ENCODE measurements at places on chromosomes 4 and X.
A peak's percentile ranks its signal among the peaks of the same experiment; 100 is the strongest.

DNA sequence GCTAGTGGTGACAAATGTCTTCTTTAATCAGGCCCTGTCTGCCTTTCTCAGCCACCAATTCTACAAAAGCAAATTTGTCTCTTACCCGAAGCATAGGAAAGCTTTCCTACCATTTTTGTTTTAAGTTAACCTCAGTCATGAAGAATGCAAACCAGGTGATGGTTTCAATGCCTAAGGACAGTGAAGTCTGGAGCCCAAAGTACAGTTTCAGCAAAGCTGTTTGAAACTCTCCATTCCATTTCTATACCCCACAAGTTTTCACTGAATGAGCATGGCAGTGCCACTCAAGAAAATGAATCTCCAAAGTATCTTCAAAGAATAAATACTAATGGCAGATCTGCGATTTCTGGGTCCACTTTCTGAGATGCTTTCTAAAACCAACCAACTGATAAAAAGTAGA lies 23.9 kb downstream of the SRD5A3 start:
- no peak for DNase-seq

DNA sequence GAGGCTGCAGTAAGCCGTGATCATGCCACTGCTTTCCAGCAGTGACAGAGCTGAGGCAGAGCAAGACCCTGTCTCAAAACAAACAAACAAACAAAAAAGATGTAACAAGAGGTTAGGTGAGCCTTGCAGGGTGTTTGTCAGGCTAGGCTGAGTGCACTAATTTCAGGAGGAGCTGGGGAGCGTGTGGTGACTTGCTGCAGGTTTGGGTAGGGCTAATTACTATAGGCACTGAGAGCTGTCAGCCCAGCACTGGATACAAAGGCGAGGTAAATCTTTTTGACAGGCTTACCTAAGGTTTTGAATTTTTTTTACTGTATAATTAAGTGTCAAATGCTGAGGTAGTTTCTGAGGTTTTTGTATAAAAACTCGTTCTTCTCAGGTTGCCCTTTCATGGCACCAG lies 29.8 kb upstream of the SH3D19 start:
- DNase-seq: no peak

DNA sequence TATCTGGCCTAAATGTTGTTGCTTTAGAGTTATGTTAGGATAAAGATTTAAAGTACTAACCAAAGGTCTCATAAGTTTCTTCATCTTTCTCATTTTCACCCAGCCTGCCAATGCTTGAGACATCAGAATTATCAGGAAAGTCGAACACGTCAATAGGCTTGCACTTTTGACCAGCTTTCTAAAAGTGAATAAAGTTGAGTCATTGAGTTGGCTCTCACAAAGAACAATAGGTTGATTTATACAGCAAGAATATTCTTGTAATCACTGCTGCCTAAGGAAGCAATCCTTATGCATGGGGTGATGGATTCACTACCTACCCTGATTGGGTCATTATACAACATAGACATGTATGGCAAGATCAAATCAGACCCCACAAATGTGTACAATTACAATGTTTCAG lies 5.0 kb downstream of the CENPU start:
- no peak for DNase-seq

DNA sequence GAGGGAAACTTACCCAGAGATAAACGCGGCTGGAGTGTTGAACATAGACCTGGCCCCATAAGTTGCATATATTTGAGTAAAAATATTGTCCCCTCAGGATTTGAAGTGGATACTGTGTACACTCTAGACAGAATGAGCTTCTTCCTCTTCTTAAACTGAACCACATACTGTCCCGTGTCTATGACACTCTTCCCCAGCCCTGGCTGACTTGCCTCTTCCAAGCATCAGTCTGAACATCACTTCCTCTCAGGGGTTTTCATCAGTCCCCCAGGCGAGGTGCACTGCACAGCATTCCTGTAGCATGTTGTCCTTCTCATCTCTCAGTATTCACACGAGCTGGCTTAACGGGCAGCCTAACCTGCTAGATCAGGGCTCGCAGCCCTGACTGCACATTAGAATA lies 80.5 kb upstream of the TMEM150C start:
- no peak for DNase-seq

DNA sequence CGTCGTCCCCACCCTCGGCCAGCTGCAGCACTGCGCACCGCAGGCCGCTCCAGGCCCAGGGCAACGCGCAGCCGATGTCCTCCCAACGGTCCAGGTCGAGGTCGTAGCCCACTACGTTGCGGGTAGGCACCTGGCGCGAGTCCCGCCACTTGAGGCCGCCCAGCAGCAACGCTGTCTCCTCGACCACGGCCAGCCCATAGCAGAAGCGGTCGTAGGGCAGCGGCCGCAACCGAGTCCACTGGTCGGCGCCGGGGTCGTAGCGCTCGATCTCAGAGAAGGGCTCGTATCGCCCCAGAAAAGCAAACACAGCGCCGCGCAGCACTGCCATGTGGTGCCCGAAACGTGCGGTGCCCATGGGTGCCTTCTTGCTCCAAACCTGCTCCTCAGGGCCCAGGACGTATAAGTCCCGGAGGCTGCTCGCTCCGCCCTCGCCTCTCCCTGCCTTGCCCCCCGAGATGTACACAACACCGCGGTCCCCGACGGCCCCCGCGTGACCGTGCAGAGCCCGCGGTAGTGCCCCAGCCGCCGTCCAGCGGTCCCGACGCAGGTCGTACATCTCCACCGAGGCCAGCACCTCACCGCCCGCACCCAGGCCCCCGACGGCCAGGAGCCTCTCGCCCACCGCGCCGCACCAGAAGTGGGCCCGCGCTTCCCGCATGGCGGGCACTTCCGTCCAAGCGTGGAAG lies 2.1 kb downstream of the KLHL34 start:
- no peak for DNase-seq

- DNase-seq: no peak
Observed at GRCh38 chr4:121156822-121157769, 7.0 kb downstream of the TNIP3 start.

DNA sequence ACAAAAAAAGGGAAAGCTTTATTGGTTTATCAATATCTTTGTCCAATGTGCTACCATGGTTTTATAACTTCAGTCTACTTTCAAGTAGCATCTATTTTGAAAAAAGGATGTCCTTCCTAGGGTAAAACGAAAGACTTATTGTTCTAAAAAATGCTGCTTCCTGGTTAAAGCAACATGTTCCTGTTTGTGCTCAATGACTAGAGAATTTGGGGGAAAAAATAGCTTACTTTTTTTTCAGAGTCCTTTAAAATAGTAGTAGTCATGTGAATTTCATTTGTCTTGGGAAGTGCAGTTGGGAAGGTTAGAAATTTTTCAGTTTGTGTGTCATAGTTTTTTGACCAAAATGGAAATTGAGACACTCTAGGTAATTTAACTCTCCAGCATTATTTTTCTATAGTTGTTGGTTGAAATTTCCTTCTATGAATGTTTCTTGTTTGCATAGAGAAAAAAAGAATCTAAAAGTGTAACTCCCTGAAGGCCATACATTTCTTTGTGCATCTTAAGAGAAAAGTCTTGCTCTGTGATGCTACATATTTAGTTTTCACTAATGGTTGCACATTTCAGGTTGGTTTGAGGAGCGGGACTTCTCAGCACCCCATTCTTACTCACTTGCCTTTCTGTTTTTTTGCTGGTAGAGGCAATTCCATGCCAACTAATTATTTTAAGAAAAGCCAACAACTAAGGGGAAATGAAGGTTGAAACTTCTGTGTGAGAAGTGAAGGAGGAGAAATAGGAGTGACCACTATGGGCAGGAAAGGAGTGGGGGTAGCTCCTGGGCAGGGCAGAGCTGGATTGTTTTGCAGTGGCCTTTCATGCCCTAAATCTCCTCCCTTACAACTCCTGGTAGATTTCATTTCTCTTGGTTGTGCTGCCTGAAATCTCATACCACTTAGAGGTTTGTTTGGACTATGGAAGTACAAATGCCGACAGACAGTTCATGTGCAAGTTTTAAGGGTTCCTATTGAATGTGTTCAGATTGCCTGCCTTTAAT lies 76.4 kb downstream of the RAPGEF2 start:
- DNase-seq: no peak

DNA sequence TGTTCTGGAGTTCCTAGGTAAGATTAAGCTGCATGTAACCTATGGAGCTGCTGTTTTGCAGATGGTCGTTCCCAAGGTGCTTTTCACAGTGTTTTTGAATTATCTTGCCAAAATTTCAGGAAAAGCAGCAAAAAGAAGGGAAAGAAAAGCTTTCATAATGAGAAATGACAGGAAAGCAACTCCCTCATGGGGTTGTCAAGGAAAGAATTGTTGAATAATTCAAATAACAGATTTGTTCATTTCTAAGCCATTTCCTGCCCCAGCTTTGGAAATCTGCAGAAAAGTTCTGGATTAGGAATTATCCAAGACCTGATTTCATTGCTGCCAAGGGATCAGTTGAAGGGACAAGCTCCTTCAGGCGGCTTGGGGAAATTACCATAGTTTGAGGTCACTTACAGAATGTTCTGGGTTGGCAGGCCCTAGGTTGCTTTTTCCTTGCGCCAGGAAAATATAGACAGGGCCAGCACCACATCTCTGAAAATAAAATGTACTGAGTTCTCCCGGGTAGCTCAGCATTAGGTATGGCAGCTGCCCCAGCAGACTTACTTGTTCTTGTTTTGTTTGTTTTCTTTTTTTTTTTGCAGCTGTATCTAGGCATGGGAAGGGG lies 354.7 kb downstream of the STIM2 start:
- DNase-seq: no peak

GRCh38 chr4:42579903-42580302 lies 77.0 kb downstream of the ATP8A1 start:
- DNase-seq: no peak

DNA sequence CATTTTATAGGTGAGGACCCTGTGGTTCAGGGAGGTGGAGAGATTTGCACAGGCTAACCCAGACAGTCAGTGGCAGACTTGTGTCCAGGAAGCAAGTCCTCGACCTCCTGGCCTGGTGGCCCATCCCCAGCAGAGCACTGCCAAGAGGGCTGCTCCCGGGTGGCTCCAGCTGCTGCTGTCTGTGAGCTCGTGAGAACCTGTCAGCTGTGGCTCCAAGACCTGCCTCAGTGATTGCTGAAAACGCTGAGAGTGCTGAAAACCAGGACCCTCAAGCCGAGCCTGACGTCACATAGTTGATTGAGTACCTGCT lies 74.2 kb downstream of the RTL9 start:
- DNase-seq: no peak

- no peak for DNase-seq
Observed at GRCh38 chr4:186624951-186625350, 69.6 kb upstream of the MTNR1A start.

DNA sequence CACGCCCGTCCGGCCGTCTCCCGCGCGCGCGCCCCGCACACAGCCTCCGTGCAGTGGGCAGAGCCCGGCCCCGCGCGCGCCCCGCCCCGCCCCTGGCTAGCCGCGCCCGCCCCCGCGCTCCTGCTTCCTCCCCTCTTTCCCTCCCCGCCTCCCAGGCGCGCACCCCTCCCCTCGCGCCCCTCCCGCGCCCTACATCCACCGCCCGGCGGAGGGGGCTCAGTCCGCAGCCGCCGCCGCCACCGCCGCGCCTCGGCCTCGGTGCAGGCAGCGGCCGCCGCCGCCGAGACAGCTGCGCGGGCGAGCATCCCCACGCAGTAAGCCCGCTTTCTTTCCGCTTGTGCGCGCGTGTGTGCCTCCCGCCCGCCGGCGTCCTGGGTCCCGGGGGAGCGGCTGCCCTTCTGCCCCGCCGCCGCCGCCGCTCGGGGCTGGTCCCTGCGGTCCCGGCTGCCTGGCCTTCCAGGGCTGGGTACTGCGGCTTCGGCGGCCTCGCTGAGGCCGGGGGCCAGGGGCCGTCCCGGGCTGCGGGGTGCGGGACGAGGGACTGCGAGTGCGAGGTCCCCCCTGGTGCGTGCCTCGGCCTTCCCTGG lies at the start of gene FHL1:
TSS of gene FHL1 (plus strand) at position 219 of the 587 bp plus-strand sequence.
- DNase-seq: no peak

GRCh38 chrX:50099331-50099730 lies 101.5 kb downstream of the AKAP4 start:
- DNase-seq: no peak

DNA sequence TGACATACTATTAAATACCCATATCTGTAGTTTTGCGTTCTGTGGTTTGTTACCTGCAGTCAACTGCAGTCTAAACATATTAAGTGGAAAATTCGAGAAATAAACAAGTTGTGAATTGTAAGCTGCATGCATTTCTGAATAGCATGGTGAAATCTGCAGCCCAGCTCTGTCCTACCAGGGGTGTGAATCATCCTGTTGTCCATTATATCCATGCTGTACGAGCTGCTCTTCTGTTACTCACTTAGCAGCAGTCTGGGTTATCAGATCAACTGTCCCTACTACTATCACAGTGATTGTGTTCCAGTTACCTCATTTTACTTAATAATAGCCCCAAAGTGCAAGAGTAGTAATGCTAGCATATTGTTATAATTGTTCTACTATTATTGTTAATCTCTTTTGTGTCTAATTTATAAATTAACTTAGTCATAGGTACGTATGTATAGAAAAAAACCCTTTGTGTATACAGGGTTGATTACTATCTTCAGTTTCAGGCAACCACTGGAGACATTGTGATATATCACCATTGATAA lies 173.7 kb upstream of the FAT4 start:
- no peak for DNase-seq

DNA sequence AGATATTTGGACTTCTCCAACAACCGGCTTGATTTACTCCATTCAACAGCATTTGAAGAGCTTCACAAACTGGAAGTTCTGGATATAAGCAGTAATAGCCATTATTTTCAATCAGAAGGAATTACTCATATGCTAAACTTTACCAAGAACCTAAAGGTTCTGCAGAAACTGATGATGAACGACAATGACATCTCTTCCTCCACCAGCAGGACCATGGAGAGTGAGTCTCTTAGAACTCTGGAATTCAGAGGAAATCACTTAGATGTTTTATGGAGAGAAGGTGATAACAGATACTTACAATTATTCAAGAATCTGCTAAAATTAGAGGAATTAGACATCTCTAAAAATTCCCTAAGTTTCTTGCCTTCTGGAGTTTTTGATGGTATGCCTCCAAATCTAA lies 19.3 kb upstream of the TLR8 start:
- DNase-seq: no peak

- no peak for DNase-seq
Observed at GRCh38 chr4:144302704-144303536, 162.4 kb upstream of the GYPA start.

DNA sequence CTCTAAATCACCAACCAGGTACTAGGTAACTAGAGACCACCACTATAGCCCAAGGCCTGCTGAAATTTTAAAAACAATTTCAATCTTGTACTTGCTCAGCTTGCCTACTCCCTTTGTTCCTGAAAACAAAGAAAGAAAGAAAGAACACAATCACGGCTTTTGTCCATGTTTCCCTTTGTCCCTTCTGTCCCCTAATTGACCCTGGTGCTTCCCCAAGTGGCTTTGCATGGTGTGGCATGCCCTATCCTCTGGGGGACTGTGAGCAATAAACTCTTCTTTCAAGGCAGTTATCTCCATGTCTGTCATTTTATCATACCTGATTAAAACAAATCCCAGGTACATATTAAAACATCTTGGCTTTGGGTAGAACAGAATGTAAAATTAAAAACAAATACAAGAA lies 94.8 kb downstream of the ARSJ start:
- DNase-seq: peak; percentile 9

- no peak for DNase-seq
Observed at GRCh38 chr4:1318488-1319213, 28.4 kb upstream of the UVSSA start.
